ENCODE measurements at places on chromosomes 3 and 15.

GRCh38 chr3:39170461-39170860 lies 17.1 kb upstream of the CSRNP1 start:
- no peak for DNase-seq

DNA sequence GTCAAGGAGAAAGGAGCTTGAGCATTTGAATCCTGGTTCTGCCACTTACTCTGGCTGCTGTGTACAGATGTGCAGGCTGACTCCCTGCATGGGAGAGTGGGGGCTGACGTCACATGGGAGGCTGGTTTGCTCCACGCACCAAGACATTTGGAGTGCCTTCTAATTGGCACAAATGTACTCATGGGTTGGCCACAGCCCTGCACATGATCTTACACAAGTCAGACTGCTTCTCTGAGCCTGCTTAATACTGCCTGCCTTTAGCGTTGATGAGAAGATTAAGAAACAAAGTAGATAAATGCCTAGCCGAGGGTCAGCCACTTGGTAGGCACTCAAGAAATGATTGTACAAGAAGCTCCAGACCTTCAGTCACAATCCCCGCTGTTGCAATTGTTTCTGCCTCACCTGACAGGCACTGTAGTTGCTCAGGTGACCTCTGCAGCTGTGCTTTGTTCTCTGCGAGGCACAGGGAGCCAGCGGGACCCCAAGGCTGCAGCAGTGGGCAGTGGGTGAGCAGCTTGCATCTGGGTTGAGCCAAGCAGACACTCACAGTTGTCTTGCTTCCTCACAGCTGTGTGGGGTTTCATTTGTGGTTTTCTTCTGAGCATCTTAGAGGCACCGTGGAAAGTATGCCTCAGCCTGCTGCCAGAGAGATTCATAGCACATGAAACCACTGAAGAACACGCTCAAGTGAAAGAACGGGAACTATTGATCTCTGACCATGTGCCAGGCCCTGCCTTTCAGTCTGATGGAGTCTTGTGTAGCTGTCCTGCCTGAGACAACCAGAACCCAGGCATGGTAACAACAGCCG lies 33.1 kb downstream of the GRK7 start:
- DNase-seq: peak; percentile 70

- no peak for DNase-seq
Measured at GRCh38 chr3:66017591-66017990, 21.1 kb downstream of the MAGI1 start.

GRCh38 chr3:44016818-44017217 lies 224.9 kb upstream of the TOPAZ1 start:
- no peak for DNase-seq

- DNase-seq: no peak
Measured at GRCh38 chr3:178655488-178655887, 119.3 kb downstream of the KCNMB2 start.

DNA sequence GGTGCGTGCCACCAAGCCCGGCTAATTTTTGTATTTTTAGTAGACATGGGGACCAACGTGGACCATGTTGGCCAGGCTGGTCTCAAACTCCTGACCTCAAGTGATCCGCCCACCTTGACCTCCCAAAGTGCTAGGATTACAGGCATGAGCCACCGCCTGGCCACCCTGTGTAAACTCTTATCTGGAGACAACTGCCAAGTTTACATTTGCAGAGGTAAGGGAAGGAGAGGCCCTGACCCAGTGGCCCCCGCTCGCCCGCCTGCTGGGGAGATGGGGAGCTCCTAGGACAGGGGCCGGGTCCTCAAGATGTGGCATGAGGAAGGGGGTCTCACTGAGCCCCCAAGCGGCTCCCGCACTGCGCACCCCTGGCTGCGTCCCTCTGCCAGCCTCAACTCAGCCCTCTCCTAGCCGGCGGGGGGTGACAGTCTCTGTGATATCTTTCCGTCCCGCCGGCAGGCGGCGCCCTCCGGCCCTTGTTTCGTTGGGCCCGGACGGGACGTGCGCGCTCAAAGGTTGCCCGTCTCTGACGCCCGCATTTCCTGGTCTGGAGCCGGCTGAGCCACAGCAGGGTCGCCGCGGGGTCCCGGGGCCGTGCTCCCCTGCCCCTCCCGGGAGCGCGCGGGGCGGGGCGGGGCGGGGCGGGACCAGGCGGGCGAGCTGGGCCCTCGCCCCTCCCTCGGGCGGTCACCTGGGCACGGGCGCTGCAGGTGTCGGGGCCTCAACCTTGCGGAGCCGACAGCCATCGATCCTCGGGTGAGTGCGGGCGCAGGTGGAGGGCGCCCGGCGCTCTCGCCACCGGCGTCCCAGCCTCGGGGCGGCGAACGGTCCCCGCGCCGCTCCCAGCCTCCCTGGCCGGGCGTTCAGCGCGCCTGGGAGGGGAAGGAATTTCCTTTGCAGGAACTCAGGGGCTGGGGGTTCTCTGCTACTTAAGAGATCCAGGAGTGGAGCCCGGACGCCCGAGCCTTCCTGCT lies at the start of gene GPR160:
GPR160 (plus strand) TSS at position 533 of the 971 bp plus-strand sequence. CDS start 45,978 bp downstream, outside the sequence.
- DNase-seq: peak; percentile 81

- DNase-seq: no peak
Measured at GRCh38 chr3:151283907-151284461, 5.6 kb upstream of the P2RY14 start.

GRCh38 chr3:130728037-130728436 lies 18.6 kb downstream of the PIK3R4 start:
- no peak for DNase-seq

GRCh38 chr15:63772520-63772919 lies 61.2 kb downstream of the HERC1 start:
- no peak for DNase-seq

- DNase-seq: no peak
Measured at GRCh38 chr3:8959668-8960067, 3.6 kb downstream of the RAD18 start.

DNA sequence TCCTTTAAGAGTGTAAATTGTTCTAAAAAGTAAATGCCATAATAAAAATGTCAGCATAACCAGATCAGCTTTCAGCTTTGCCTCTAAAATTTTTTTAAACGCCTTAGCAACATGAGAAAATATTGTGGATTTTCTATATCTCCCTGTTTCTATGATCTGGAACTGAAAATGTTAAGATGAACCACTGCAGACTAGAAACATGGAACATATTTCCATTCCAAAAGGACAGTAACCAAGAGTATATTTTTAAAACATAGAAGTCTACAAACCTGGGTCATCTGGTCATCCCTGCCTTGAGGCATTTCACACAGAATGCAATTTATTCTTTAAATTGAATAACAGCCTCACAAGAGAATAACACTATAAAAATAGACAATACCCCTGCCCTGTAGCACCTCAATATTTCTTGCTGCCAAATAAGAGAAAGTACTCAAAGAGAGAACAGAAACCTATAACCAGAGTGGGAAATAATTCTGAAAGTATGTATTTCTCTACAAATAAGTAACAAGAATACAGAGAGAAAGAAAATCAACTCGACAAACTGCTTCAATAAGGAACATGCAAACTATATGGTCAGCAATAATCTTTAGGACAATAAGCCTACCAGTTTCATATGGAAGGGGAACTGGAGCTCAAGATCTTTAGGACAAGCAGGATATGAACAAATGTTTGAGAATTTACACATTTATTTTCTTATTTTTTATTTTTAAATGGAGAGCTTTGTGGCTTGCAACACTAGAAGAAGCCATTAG lies 949.0 kb downstream of the EPHA3 start:
- DNase-seq: no peak

DNA sequence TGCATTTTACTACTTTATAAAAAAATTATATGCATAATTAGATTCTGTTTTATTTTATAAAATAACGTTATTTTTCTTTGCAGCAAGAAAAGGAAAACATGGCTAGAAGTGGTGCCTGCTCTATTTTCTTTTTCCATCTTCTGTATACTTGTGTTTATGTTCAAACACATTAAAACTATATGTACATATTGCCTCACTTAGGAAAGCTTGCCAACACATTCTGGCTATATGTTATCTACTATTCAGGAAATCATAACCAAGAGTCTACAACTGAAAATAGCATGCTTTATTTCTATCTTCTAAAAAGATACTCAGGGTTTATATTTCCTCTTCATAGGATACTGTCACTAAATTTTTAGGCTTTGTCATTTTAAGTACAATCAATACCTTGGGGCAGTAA lies 90.2 kb upstream of the KCNMB2 start:
- DNase-seq: no peak

- peak; percentile 9 for DNase-seq
Measured at GRCh38 chr3:15860014-15860934, 62.5 kb upstream of the ANKRD28 start.

- DNase-seq: peak; percentile 3
Measured at GRCh38 chr15:25171856-25172687, 217.3 kb downstream of the SNRPN start.

- DNase-seq: no peak
Measured at GRCh38 chr3:71127052-71127831, 456.3 kb downstream of the FOXP1 start.

GRCh38 chr3:156627946-156628569 lies 46.3 kb upstream of the TIPARP start:
- no peak for DNase-seq

DNA sequence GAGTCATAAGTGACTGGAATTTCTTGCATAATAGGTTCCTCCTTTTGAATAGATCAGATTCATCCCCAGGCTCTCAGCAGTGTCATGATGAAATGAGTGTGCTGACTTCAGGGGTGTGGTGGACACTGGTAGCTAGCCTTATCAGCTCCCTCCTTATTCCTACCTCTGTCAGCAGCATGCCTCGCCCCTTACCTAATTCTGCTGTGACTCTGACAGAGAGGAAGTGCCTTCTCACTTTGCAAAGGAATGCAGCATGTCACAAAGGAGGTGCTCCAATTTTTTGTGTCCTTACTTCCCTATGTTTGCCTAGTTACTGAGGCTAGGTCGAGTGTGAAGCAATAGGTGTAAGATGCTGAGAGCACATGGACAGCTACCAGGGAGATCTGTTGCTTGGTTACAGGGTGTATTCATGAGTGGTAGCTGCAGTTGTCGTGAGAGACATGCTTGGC lies 90.6 kb downstream of the TNFAIP8L3 start:
- no peak for DNase-seq

DNA sequence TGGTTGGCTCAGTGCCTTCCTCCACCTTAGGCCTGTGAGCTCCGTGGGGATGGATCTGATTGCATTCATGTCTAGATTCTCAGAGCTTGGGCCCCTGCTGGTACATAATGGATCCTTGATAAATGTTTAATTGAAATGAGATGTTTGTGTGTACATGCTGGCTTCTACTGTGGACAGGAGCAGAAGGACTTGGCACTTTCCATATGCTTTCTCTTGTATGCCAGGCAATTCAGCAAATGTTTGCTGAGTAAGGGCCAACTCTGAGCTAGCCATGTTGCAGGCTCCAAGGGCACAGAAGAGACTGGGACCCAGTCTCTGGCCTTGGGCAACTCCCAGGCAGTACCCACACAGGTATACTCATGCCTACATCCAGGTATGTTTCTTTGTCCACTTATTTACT lies 67.0 kb downstream of the RAB11A start:
- no peak for DNase-seq

DNA sequence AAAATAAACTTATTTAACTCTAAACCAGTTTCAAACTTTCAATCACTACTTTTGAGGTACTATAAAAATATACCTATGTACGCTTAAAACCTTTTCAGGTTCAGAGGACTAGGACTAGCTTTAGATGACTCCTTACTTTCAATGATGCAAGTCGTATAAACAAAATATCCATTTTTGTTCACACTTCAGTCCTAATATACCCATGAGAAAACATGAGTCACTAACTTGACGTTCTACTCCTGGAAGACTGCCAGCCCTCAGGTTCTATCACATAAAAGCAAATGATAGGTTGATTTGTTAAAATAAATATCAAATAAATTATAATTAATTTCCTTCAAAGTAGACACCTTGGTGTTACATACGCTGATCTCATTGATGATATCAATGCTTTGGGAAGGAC lies 10.6 kb upstream of the P3H2 start:
- no peak for DNase-seq

DNA sequence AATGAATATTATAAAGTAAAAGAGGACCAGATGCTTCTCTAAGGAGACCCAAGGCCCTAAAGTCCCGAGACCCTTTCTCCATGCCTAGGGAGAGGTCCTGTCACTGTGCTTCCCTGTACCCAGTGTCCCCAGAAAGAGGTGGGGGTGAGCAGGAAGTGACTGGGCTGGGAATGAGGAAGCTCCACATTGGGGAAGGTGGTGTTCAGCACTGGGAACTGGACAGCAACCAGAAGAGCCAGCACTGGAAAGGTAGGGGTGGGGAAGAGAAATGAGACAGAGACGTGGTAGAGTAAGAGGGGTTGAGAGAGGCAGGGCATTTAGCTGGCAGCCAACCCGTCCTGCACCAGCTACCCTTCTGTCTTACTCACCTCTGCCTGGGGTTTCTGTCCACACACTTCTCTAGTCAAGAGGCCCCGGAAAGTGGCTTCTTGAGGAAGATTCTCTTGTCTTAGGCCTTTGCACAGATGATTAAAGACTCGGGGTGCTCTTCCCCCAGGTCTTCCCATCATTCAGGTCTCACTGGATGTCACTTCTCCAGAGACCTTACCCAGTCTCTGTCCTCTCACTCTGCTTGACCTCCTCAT lies 12.2 kb downstream of the RRP9 start:
- DNase-seq: no peak

DNA sequence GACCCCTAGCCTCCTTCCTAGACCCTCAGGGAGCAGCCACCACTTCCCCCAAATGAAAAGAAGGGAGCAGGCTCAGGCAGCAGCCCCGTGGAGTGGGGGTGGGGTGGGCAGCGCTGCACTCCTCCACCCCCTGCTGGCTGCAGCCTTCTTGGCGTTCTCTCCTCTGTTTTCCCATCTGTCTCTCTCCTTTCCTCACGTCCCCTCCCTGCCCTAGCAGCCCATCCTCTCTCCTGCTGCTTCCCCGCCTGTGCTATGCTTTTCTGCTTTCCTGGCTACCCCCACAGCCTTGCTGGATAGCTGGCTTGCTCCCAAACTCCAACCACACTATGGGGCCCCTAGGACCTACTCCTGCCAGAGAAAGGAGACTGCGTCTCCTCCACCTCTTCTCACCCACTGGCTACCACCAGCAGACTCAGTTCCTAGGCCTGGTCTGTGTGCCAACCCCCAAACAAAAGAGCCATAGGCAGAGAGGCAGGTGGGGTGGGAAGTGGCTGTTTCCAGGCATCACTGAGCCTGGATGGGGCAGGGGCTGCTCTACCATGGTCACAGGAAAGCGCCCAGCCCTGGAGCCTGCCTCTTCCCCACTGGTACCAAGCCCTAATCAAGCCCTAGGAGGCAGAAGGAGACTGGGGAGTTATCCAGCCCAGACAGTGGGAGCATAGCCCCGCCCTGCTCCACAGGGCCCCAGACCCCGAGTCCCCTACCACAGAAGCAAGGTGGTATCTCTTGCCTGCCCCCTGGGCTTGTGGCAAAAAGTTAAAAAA lies 3.4 kb upstream of the DISP2 start:
- no peak for DNase-seq

DNA sequence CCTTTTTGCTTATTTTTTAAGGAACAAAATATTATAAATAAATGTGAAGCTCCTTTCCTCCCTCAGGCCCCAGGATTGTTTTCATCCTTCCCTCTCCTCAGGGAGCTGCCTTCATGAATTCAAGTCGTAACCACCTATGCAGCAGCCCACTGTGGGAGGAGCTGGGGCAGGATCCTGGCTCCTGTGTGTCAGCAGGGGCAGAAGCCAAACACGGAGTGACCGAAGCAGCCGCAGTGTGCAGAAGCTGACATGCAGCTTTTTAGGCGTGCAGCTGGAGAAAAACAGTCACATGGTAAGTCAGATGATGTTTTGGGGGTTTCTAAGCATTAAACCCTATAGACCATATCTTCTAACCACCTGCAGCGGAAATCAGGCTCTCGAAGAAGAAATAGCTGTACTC lies 231.3 kb downstream of the OCA2 start:
- no peak for DNase-seq

GRCh38 chr15:87387766-87388165 lies 868.8 kb downstream of the NTRK3 start:
- no peak for DNase-seq

All from naive thymus-derived CD8-positive, alpha-beta T cell (primary cell).